ENCODE measurements at places on chromosomes 4 and X. TPM values are rescaled to one million over a fixed set of nuclear protein-coding genes. Genes with fewer than 3 reads are reported as not detected.
A peak's percentile ranks its signal among the peaks of the same experiment; 100 is the strongest.

DNA sequence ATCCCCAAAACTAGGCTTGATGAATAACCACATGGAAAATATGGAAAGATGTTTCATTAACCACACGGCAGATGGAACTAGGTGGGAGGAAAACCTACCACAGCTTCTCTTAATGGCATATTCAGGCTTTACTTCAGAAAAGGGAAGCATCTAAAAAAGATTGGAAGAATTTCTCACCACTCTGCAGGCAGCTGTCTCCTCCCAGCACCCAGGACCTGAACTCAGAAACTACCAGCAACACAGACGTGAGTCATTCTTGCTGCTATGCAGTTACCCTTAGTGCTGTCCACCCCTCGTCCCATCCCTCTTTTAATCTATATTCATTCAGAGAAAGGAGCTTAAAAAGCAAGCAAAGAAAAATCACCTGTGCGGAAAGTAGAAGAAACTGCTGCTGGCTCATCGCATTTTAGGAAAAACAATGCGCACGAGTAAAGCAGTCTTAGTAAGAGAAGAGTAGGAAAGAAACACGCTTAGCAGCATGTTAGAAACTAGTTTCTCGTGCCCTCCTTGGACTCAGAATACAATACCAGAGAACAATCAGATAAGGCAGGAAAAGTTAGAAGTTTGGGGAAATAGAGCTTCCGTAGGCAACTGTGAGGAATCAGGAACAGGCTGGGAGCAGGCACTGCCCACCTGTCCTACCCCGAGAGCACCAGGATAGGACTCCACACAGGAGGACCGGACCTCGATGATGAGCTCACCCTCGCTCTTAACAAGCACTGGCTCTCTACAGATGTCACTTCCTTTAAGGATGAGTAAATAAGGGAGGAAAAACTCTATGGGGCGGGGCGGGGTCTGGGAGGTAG is 48.1 kb upstream of the ENPP6 start:
- DNase-seq, result no peak

DNA sequence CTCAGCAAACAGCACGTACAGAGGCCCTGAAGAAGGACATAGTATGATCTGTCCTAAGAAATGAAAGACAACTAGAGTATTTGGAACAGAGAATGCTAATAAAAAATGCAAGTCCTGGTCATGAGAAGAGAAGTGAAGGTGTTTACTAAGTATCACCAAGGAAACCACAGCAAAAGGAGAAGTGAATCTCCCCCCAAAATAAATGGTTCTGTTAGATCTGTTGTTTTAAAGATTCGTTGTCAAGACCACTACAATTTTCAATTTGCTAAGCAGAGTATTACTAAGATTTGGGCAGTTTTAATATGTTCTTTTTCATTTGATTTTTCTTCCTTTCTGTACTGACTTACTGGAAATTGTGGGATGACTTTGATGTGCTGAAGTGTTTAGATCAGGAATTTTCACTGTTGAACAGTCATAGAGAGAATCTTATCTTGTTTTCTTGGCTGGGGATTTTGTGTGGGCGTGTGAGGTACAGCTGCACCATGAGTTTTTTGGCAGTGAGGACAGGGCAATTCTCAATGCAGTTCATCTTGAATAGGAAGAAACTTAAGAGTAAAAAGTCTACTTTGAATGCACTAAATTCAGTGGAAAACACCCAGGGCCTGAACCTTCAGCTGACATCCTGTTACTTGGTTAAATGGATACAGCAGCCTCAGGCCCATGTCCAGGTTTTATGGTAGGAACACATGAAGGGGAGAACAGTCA is 132.2 kb downstream of the STIM2 start:
- DNase-seq, result peak; percentile 89

DNA sequence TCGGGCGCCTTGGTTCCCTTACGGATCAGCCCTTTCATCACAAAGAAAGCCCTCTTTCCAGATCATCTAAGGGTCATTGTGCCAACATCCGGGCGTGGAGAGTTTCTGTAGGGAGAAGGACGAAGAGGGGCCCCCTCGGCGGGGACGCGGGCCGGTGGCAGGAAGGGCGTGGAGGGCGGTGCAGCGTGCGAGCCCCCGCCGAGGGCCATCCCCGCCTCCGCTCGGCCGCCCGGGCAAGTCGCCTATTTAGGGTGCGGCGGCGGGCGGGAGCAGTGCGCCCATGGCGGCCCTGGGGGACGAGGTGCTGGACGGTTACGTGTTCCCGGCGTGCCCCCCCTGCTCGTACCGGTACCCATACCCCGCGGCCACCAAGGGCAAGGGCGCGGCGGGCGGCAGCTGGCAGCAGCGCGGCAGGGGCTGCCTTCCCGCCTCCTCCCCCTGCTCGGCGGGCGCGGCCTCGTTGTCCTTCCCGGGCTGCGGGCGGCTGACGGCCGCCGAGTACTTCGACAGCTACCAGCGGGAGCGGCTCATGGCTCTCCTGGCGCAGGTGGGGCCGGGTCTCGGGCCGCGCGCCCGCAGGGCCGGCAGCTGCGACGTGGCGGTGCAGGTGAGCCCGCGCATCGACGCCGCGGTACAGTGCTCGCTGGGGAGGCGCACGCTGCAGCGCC is at the start of gene ZAR1:
ZAR1 (plus strand) TSS at position 241 of the 668 bp plus-strand sequence; CDS start at position 281, 40 bp downstream.
- DNase-seq, result no peak

GRCh38 chrX:153600032-153600373 is 1.1 kb upstream of the CCNQ start:
- peak; percentile 26 for DNase-seq

GRCh38 chr4:61580721-61581377 is 380.7 kb downstream of the ADGRL3 start:
- no peak for DNase-seq

Gene ADAM29
- 1.2 TPM for total RNA-seq

Gene CTAG2
- total RNA-seq, result not detected

DNA sequence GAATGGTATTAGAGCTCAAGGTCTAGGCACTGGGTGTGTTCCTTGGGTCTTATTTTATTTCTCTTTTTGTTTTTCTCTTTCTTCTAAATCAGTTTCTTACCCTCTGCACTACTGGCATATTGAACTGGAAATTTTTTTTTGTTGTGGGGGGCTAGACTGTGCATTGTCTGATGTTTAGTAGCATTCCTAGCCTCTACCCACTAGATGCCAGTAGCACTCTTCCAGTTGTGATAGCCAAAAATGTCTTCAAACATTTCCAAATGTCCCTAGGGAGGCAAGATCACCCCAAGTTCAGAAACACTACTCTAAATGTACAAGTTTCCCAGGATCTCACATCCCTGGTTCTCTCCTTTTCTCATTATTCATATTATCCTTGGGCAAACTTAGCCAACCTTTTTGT is 69.8 kb upstream of the AMOT start:
- DNase-seq, result no peak

Gene GPAT3
- total RNA-seq, result not detected

DNA sequence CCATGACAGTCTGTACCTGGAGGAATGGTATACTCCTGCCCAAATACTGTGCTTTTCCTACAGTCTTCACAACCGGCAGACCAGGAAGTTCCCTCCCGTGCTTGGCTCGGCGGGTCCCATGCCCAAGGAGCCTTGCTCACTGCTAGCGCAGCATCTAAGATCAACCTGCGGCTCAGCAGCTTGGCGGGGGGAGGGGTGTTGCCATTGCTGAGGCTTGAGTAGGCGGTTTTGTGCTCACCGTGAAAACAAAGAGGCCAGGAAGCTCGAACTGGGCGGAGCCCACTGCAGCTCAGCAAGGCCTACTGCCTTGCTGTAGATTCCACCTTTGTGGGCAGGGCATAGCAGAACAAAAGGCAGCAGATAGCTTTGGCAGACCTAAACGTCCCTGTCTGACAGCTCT is 152.7 kb downstream of the TEX11 start:
- no peak for DNase-seq

DNA sequence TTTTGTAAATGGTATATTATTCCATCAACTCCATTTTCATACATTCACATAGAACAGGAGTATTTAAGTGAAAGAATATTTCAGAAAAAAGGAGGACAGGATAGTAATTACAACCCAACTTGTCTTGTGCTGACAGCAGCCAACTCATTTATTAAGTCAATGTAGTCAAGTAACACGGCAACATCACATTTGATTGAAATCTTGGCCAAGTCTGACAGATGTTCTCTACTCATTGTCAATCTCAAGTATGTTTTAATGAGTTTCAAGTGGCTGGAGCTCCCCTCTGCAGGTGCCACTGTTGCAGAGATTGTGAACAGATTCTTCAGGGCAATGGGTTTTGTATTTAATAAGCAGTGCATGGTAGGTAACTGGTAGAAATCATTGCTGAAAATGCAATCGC is 332.5 kb downstream of the C4orf33 start:
- DNase-seq, result no peak

Gene PDGFRA
- total RNA-seq, result not detected

Gene CENPVL2
- not detected for total RNA-seq

DNA sequence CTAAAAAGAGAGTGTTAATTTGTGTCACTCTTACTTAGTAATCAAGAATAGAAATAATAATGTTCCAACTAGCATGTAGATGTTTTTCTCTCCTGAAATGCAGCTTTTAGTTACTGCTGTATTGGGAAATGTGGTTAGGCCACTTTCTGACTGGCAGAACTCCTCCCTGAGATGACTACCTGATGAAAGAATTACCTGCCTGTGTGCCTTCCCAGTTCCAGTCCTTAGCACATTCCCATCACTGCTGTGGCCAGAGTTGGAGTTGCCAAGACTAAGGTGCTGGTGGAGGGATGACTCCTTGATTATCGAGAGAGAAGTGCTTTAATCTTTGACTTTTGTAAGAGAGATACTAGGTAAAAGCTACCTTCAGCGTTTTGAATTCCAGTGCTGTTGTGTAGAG is 9.5 kb downstream of the GAB1 start:
- DNase-seq, result no peak

GRCh38 chrX:103658681-103659433 is 27.6 kb downstream of the MORF4L2 start:
- DNase-seq, result no peak

GRCh38 chr4:173146456-173146855 is 22.2 kb upstream of the GALNT7 start:
- no peak for DNase-seq

DNA sequence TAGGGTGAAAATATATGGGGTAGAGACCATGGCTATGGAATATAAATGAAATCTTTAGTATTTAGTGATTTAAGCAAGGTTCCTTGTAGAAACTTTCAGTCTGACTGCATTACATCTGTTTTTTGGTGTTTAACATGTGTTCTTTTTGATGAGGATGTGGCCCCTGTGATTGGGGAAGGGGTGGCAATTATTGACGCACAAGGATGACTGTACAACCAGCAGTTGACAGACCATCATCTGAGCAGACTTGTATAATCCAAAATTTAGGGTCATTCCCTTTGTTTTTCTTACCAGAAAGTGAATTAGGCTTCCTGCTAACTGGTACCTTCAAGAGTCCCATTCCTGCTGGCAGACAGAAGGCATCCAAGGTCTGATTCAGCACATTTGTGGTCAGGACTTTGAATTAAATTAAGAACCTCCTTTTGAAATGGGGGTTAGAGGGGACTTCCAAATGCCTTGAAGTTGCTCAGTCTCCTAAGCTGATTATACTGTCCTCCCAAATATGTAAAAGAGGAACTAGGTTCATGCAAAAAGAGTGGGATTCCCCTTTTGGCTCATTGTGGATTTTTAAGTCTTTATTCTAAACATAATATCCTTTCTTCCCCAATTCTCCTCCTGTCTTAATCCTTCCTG is 112.4 kb upstream of the CXCL13 start:
- DNase-seq, result no peak

Gene EXOC1L
- total RNA-seq, result not detected

- DNase-seq, result no peak
Observed at GRCh38 chrX:114058988-114059418, 524.9 kb upstream of the HTR2C start.

Gene FAM9B
- not detected for total RNA-seq

DNA sequence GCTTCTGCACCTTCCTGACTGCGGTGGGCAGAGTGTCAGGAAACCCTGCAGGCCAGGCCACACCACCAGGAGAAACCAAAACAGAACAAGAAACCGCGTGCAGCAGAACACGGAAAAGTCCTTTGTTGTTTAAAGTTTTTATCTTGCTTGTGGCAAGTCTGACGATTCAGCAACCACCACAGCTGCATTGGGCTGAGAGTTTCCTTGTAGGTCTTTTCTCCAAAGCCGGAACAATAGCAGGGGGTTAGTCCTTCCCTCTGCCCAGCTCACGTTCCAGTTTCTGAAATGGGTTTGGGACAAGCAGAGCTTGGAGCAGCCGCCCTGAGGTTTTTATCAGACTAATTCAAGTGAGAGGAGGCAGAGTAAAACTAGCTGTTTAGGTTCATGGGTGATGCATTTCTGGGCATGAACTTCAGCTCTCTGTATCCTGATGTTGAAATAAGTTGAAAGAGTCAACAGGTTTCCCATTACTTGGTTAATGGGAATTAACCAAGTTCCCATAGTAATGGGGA is 216.9 kb downstream of the PTTG2 start:
- no peak for DNase-seq

DNA sequence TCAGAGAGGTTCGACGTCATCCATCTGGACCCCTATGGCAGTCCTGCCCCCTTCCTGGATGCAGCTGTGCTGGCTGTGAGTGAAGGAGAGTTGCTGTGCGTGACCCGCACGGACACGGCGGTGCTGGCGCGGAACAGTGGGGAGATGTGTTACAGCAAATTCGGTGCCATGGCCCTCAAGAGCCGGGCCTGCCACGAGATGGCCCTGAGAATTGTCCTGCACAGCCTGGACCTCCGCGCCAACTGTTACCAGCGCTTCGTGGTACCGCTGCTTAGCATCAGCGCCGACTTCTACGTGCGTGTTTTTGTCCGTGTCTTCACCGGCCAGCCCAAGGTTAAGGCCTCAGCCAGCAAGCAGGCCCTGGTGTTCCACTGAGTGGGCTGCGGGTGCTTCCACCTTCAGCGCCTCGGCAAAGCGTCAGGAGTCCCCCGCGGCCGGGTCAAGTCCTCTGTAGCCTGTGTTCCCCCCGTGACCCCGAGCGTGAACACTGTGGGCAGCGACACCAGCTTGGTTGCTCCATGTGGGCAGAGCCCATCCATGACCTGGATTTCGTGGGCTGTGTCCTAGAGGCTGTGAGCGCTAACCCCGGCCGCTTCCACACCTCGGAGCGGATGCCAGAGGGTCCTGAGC is 186.7 kb upstream of the SLITRK2 start:
- no peak for DNase-seq

GRCh38 chr4:71231129-71232055 is 107.4 kb upstream of the SLC4A4 start:
- no peak for DNase-seq

DNA sequence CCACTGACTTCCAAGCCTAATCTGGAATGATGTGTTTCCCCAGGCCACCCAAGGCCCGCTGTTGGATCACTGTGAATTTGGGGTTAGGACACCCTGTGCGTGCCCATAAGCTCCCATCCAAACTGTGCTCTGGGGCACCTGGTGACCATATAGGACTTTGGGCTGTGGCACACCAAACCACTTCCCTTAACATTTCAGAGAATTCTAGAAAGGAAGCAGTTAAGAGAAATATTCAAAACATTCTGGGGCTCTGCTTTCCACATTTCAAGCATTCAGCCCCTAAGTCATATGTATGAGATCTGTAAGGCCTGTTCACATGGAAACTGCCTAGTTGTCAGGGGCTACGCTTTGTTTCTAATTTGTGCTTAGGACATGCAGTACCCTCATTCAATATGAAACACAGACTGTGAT is 14.4 kb downstream of the VGLL1 start:
- no peak for DNase-seq

Gene KCNIP4
- not detected for total RNA-seq

- DNase-seq, result no peak
Observed at GRCh38 chr4:41050880-41051775, 163.2 kb downstream of the APBB2 start.

Measured in OCI-LY7 (cell line).